Fibroblast of lung (primary cell): ENCODE measurements at places on chromosomes 11 and 22.

DNA sequence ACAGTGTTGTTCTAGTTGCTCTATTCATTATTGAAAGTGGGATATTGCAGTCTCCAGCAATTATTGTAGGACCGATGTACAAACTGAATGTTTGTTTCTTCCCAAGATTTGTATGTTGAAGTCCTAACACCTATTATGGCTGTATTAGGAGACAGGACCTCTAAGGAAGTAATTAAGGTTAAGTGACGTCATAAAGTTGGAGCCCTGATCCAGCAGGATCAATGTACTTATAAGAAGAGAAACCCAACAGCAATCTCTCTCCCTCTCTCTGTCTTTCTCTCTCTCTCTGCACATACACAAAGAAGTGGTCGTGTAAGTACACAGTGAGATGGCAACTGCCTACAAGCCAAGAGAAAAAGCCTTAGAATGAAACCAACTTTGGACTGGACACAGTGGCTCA, 16.1 kb upstream of the SLC35C1 start:
- DNase-seq, result no peak

DNA sequence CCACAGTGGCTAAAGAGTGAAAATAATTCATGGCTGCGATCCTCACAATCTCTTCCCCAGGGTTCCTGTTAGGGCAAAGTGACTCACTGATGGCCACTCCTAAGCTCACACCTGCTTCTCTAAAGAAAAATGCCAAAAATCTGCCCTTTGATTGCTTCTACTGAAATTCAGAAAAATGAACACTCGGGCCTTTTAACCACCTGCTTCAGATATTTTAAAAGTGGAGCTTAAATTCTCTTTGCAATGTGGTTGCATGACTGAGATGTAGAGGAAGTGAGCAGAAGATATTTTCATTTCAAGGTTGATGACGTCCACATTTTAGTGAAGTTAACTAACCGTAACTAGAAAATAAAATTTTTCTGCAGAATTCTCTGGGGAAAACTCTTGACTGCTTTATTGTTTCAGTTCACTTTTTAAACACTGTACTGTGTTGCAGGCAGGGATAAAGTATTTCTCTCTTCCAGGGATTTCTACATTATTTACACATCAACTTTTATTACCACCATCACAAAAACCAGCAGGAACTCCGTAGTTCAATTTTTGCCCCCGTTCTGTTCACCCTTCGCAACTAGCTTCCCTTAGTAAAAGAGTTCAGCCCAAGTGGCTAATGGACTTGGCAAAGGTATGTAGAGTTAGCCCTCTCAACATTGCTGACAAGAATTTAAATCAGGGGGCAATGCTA, 8.5 kb downstream of the RAB30 start:
- DNase-seq, result peak; percentile 83

DNA sequence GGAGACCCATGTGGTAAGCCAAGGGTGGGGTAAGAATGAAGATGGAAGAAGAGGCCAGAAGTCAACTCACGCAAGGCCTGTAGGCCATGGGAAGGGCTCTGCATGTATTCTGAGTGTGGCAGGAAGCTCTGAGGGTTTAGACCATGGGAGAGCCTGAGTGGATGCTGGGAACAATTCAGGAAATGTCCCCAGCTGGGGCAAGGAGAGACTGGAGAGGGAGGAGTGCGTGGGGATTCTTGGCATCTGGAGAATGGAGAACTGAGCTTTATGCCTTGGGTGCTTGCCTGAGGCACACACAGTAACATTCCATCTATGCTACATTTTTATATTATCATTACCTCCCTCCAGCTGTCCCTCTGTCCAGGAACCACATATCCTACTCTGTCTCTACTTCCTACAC, 50.4 kb upstream of the CD82 start:
- no peak for DNase-seq

- no peak for DNase-seq
Observed at GRCh38 chr11:11313902-11314692, 39.0 kb downstream of the CSNK2A3 start.

DNA sequence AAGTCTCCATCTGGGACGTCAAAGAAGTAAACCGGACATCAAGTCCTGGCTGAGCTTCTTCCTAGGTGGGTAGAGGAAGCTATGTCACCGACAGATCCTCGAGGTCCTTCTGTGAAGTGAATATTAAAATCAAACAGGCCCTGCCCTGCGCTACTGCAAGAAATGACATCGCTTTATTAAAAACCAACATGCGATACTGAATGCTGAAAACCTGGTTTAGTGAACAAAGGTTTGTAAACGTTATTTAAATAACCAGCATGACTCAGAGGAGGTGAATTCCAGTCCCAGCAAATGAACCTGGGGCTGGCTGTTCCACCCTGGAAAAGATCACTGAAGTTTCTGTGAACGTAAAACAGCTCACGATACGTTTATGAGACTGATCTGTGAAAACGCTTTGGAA, 645 bp downstream of the RTCB start:
- DNase-seq, result peak; percentile 10

DNA sequence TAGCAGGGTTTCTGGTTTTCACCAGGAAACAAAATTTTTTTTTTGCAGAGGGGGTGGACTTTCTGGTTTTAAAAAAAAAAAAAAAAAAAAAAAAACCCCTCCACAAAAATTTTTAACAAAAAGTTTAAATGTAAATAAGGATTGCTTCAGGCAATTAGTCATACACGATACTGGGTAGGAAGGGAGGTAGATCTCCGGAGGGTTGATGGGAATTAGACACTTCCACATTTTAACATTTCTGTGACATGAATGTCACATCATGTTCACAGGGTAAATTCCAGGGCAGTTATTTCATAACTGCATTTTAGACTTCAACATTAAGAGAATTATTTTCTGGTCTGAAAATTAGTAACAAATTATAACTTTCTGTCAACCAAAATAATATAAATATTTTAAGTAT, 15.9 kb downstream of the NUP98 start:
- DNase-seq, result peak; percentile 36

DNA sequence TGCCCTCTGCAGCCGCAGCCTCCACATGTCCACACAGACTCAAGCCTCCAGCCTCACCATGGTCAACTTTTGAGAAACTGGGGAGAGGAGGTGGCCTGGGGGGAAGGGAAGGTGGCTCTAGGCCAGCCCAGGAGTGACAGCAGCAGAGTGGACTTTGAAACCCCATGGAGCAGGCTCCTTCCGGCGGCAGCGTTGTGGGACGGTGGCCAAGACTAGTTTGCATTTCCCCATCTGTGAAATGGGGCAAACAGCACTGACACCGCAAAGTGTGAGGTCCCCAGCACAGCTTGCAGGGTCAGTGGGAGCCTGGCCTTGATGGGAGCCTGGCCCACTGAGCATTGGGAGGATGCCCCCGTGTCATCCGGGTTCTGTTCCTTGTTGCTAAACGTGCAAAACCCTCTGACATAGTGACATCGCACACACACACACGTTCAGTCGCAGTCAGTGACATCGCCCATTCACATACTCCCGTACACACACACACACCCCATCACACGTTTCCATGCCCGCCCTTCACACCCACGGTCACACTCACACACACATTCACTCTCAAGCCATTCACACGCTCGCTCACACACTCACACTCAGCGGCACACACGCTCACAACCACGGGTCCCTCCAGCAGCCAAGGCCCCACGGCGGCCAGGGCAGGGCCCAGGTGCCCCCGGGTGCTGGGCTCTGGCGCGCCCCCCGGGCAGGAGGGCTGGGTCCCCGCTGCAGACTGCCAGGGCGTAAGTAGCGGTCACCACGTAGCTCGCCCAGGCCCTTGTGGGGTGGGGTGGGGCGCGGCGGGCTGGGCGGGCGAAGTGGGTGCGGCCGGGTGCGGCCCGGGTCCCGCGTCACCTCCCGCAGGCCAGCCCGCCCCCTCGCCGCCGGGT, 585 bp downstream of the CYB5R3 start:
- peak; percentile 38 for DNase-seq

- no peak for DNase-seq
Observed at GRCh38 chr11:62830904-62831519, 839 bp downstream of the STX5 start.

DNA sequence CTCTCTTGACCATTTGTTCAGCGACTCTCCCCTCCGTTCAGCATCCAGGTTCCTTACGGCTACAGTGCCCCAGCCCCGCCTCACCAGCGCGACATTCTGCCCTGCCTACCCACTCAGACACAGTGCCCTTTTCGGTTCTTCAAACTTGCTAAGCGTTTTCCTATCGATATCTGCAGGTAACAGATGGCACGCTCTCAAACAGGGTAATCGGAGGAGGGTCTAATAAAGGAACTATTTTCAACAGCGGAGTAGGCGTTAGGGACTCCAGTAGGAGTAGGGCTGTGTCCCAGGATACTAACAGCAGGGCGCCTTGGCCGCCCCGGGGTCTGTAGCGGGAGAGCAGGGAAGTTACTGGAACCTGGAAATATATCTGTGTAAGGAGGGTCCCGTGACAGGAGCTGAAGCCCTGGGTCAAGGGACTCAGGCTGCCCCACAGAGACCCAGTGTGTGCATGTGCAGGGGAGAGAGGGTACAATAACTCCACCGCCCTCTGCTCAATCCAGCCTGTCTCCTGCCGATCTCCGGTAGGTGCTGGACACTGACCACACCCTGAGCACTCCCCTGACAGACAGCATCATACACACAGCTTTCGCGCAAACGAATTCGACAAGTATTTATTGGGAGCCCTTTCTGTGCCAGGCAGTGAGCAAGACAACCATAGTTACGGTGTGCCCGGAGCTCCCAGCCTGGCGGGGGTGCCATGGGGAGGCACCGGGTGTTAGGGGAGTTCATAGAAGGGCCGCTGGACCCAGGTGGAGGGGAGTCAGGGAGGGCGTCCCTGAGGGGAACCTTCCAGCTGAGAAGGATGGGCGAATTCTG, 2.1 kb downstream of the KLHL35 start:
- DNase-seq, result no peak

GRCh38 chr11:15971215-15971546, 385.2 kb downstream of the SOX6 start:
- DNase-seq, result no peak

DNA sequence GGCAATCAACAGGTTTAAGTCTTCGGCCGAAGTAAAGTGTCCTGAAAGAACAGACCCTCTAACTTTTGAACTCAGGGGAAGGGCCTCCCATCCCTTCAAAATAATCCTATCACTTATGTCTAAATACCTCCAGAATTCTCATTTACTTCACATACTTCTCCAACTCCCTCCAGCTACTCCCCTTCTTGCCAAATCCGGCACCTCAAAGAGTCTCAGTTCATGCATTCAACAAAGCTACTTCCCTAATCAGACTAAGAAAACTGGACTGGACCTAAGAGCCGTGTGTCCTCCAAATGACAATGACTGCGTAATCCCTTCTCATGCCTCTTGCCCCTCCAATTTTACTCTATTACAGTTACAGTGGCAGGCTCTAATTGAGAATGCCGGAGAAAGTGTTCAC, 1.3 kb downstream of the DDB1 start:
- no peak for DNase-seq

DNA sequence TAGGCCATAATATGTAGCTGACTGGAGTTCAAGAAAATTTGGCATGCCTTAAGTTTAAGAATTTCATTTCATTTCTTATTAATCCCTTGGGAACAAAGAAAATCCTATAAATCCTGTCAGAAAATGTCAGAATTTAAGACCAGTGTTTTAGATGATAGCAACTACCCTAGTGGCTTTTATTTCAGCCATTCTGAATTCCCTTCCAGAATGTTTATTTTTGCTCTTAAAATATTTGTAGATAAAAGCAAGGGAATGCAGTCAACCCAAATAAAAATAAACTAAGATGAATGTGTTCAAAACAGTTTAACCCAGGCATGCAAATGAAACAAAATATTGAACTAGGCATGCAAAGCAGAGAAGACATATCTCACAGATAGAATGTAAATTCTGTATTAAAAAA, 356.9 kb upstream of the LRRC4C start:
- no peak for DNase-seq

DNA sequence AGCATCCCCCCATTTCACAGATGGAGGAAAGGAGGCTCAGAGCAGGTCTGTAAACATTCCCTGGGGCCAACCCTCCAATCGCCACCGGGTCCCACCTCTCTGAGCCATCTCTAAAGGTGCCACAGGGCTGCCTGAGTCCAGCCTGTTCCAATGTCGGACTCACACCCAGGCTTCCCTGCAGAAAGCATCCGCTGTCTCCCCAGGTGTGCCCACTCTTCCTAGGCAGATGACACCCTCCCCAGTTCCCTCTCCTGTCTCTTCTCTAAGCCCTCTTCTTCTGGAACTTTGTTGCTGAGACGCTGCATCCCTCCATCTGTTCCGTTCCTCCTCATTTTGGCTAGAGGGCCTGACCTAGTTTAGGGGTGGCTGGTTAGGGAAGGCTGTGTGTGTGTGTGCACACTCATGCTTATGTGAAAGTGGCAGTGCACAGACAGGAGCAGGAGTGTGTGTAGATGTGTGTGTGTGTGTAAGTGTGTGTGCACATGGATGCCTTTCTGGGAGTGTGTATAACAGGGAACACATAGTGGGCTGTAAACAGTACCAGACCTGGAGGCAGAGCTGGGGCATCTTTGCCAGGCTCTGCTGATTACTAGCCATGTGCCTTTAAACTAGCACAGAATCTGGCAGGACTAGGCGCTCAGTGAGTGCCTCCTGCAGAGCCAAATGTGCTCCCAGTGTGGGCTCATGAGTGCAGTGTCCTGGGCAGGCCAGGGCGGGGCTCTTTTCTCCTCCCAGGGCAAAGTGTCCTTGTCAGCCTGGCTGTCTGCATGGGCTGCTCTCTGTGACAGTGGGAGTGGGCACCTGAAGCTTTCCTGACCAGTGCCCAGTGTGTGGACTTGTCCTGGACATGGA, 77.3 kb upstream of the NECTIN1 start:
- DNase-seq, result no peak

- DNase-seq, result no peak
Observed at GRCh38 chr11:27440090-27440489, 32.5 kb downstream of the LGR4 start.

DNA sequence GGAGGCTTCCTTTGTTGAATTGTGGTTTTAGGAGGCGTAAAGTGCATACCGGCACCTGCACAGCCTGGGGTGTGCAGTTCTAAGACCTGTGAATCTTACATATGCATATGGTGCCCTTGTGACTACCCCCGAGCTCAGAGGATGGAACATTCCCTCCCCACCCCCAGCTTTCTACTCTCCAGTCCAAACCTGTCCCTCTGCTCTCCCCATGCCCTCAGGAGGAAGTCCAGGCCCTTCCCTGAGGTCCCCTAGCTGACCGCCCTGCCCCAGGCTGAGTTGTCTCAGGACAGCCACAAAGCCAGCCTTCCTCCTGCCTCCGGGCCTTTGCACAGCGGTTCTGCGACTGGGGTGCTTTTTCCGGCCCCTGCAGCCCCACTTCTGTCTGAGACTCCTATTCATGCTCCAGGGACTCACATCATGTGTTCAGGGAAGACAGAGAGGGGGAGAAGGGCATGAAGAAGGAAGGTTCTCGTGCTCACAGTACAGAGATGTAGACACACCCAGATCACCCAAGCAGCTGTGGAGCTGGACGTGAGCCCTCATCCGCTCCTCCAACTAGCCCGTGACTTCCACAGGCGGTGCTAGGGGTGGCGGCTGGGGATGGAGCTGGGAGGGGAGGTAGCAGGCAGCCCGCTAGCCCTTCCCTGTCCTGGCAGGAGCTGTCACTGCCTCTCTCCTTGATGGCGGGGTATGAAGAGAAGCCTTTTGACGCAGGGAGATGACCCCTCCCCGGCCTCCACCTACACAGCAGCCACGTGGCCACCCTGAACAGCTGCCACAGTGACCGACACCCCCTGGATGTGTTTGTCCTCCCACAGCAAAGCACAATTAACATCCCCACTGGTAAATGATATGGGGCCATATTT, 50.8 kb downstream of the FLRT1 start:
- DNase-seq, result peak; percentile 75
